Stimulated activated CD4-positive, alpha-beta T cell treated with anti-CD3 and anti-CD28 coated beads, Interleukin-2, amount 100 ng/mL, for 4 hours (primary cell): ENCODE measurements at places on chromosomes 7 and 10.

- DNase-seq: no peak
Observed at GRCh38 chr10:33732161-33732680, 397.8 kb upstream of the NRP1 start.

GRCh38 chr7:65923316-65923715, 50.4 kb downstream of the VKORC1L1 start:
- DNase-seq: no peak

- no peak for DNase-seq
Observed at GRCh38 chr7:20104696-20105095, 112.5 kb downstream of the MACC1 start.

- no peak for DNase-seq
Observed at GRCh38 chr10:26408858-26409494, 29.2 kb upstream of the APBB1IP start.

GRCh38 chr7:74441801-74442200, 11.9 kb upstream of the GTF2IRD1 start:
- DNase-seq: no peak

GRCh38 chr10:94232711-94233383, 129.9 kb downstream of the NOC3L start:
- no peak for DNase-seq

DNA sequence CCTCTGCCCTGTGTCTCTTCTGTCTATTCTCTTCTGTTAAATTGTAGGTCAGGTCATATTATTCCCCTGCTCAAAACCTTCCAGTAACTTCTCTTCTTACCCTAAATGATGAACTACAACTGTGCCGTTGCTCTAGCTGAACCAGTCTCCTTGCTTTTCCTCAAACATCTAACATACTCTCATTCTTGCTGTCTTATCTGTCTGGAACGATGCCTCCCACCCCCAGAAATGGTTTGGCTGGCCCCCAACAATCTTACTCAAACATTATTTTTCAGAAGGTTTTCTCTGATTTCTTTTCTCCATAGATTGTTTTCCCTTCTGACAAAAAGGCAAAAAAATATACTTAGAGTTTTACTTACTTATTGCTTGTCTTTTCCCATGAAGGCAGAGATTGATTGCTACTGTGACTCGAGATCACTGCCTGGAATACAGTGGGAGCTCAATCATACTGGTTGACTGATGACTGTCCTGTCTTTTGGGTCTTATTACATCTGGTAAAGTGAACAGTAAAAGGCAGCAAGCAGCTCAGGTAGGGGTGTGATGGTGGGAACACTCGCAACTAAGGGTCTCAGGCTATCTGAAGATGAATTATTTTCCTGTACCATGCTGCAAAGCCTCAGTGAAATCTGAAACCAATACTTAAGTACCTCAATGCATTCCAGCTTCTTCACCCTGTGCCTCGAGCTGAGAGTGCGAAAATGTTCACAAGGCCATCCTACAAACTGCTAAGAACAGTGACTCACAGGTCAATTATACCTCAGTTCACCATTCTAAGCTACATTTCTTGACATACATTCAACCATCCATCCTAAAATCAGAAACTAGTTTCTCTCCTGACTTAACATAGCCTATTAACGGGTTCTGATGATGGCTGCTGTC, 67.6 kb downstream of the DNMBP start:
- DNase-seq: no peak

DNA sequence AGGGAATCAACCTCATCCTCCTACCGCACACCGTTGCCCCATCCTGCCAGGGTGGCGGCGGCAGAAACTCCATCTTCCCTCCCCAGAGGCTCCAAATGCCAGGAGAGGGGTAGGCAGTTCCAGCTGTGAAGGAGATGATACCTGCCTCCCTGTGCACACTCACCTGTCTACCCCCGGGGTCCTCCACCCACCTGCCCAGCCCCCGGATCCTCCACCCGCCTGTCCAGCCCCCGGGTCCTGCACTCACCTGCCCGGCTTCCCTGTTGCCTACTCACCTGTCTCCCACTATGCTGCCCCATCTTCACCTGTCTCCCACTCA, 13.4 kb upstream of the DNAAF5 start:
- DNase-seq: no peak

- DNase-seq: no peak
Observed at GRCh38 chr7:99440195-99440594, 1.5 kb downstream of the CPSF4 start.

- DNase-seq: no peak
Observed at GRCh38 chr7:132942701-132943100, 139.2 kb downstream of the CHCHD3 start.
